ENCODE measurements at places on chromosomes 11 and 22.

- DNase-seq = peak; percentile 79
These were observed 95.7 kb downstream of the STIM1 start for GRCh38 chr11:3950996-3951660.

DNA sequence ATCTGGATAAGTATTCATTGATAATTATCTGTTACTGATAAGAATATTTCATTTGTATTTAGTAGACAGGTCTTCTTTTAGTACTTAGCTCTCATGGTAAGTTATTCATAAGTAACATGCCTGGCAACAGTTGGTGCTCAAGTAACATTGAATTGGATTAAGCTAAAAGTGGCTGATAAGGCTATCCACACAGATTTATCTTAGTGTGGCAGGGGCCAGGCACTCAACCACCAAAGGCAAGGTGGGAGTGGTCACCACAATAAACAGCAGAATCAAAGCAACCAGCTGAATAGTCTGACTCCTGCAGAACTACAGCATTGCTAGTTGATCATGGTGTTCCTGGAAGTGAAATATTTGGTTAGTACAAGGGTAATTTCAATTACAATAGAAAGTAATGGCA, 33.0 kb upstream of the NARS2 start:
- no peak for DNase-seq

- DNase-seq = peak; percentile 53
These were observed 904 bp upstream of the ANGPTL5 start for GRCh38 chr11:101917226-101917625.

DNA sequence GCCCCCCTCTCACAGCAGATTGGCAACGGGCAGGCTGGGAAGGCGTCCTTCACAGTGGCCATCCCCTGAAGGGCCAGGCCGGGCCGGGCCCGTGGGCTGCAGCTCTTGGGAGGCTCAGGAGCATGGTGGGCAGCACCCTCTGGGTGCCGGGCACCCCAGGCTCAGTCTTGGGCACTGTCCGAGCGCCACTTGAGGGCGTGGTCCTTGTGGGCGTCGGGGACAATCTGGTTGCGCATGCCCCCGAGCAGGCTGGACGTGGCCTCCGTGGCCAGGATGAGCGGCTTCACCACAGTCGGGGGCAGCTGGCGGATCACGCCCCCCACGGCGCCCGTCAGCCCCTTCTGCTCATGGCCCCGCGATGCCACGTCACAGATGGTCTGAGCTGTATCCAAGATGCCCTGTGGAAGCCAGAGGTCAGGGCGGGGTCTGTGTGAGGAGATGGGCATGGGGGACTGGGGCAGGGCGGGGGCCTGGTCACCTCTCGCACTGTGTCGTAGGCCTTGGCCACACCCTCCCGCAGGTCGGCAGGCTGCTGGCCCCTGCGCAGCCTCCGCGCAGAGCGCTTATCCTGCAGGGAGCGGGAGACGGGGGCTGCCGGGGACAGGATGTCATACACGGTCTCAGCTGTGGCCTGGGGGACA, 16.5 kb upstream of the EHD1 start:
- no peak for DNase-seq

DNA sequence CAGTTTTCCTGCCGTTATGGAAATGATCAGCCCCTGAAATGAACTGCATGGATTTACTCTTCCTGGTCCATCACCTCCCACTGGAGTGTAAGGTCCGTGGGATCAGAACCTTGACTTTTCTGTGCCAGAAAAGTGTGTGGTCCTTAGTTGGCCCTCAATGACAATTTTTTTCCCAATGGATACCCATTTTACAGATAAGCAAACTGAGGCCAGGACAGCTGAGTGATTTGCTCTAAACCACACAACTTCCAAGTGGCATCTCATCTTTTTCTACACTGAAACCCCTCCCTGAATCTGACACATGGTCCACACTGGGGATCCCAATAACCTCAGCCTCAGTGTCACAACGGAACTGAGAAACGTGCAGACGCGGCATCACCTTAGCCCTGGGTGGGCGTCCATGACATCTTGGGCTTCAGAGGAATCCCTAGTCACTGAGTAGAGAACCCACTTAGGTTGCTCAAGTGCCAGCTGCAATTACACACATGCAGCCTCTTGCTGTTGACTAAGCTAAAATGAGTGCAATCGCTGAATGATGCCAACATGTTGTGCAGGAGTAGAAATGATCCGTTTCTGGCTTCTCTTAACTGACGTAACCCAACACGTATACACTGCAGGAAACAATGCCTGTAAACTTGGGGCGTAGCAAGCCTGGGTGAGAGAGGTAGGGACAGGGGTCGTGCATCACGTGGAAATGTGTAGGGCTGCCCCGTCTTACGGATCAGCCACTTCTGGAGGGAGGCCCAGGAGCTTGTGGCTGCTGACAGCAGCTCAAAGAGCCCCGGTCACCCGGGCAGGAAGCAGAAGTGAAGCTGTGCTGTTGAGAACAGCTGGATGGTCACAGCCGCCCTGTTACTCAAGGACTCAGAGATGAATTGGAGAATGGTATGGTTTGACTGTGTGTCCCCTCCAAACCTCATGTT, 136.3 kb downstream of the SHANK2 start:
- DNase-seq = no peak

GRCh38 chr11:121282386-121282785, 10.2 kb upstream of the SC5D start:
- DNase-seq = no peak

DNA sequence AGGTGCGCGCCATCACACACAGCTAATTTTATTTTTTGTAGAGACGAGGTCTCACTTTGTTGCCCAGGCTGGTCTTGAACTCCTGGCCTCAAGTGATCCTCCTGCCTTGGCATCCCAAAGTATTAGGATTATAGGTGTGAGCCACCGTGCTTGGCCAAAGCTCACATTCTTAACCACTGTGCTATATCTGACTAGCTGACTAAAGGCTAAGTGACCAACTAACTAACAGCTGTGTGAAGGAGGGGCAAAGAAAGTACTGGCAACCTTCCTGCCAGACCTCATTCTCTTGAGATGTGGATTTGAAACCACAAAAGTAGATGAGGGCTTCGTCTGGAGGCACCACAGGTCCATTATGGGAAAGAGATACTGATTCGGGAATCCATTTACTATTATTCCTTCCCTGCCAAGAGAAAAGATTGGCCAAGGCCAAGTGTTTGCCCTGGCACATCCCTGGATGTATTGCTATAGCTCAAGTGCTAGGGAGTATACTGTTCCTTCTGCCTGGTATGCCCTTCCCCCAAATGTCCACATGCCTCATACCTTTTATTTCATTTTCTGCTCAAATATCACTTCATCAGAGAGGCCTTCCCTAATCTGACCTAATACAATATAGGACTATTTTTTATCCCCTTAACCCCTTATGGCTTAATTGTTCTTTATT, 52.7 kb upstream of the RRM1 start:
- no peak for DNase-seq

DNA sequence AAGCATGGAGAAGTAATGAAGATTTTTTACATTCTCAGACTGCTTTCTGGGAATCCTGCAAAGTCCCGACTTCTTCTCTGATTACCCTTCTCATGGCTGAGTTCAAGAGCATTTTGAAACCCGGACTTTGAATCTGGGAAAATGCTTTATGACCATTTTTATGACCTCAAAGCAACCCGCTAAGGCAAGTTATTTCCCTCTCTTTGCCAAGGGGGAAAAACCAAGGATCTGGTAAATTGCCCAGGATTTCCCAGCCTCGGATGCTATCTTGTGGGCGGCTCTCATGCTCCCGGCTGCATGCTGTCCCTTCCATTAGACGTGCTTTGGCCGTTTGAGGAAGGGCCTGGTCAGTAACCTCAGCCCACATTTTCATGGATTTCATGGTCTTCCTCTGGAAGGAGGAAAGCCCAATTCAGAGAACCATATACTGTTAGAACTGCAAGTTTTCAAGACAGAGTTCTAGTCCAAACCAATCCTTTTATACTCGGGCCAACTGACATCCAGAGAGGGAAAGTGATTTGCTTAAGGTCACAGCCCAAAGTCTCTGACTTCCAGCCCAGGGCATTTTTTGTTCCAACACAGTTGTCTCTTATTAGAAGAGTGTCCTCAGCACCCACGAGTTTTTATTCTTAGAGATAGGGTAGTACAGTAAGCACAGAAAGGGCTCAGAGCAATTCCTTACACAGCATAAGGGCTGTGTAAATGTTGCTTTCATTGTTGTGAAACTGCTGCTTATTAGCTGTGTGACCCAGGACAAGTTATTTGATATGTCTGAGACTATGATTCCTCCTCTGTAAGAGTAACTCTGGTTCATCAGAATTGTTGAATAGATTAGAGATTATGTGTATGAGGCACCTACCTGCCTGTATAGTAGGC, 77.4 kb downstream of the NAV2 start:
- peak; percentile 35 for DNase-seq

- peak; percentile 59 for DNase-seq
These were observed 449 bp upstream of the TOM1 start for GRCh38 chr22:35299217-35299672.

DNA sequence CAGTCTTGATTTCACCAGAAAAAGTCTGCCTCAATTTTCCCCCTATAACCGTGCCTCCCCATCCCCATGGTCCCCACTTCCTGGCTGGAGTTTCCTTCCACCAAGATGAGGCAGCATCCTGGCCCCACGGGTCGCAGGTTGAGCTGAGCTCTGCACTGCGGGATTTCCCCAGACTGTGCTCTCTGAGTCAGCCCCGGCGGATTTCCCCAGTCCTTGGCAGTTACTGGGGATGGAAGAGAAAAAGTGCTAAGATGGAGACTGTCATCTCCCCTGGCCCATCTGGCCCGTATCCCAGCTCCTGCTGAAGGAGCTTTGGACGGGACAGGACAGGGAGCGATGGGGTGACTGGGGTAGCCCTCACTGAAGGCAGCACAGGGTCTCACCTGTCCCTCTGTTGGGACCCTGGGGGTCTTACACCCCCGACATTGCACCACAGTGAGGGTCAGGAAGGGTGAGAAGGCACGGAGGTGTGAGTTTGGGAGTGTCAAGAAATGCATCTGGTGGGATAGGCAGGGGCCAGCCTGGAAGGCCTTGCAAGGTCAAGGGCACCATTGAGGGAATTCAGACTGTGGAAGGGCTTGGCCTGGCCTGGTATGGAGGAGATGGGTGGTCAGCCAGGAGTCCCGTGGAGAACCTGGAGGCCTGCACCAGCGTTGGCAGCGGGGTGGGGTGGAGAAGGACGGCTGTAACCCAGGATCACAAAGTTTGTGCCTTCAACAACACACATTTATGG, 36.5 kb downstream of the NADSYN1 start:
- DNase-seq = no peak

DNA sequence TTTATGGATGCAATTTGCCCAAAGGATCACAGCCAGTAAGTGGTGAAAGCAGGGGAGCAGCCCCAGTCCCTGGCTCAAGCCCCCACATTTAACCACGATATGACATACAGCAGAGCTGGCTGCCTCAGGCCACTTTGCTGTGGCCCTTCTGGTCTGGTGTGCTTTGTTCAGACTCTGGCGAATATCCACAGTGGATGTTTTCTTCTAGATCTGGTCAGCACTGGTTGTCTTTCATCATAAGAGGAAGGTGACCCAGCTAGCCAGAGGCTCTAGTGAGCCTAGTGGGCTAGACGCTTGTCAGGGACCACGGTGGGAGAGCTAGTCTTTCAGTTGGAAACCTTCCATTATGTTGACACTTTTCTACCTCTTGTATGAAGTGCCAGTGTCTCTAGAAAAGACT, 42.5 kb downstream of the DGCR2 start:
- no peak for DNase-seq

DNA sequence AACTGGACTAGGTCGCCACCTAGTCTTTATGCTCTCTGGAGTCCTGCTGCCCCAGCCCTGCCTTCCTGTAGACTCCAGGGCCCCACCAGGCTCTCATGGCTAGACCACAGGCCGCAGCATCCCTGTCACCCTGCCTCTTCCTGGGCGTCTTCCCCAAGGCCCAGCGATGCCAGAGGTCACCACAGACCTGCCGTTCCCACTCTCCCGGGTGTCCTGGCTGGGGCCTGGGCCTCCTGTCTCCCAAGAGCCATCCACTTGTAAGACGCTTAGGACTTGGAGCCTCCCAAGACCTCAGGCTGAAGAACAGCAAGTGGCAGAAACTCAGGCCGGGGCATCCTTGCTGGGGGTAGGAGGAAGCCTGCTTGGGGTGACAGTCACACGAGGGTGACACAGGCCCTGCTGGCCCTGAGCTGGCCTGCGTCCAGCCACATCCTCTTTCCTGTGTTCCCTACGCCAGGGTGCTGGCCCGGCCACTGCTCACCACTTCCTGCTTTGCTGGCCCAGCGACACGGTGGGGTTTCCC, 2.0 kb upstream of the TCIRG1 start:
- no peak for DNase-seq

DNA sequence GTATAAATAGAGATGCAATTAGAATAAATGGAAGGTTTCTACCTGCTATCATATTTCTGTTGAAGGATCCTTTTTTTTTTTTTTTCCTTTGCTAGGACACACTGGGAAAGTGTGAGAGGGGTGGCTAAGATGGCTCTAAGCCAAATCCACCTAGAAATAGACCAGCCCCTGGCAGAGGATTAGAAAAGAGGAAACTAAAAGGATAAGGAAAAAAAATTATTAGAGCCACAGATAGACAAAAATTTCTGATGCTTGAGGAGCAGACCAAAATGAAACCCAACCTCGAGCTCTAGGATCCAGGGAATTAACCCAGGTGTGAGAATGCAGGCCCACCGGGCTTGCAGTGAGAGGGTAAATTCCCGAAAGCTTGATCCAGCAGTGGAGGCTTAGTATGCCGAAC, 262.3 kb downstream of the CADM1 start:
- DNase-seq = no peak

GRCh38 chr11:76640501-76640900, 30.0 kb downstream of the LRRC32 start:
- DNase-seq = no peak

GRCh38 chr11:116647305-116648080, 125.3 kb downstream of the BUD13 start:
- DNase-seq = no peak

DNA sequence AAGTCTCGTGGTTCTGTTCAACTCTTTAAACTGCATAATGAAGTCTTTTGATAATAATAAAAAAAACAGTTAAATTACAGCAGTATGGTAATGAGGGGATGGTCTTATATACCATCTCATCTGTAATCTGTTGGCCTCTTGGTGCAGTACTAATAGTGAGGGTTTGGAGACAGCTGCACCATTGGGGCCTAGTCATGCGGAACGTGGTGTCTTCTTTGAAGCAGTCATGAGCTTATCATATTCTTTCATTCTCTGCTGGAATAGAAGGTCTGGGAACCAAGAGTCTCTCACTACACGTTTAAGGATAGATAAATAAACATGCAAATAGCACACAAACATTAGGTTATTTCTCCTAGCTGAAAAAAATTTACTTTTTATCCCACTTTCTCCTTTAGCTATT, 40.9 kb upstream of the OR9Q1 start:
- no peak for DNase-seq

Measured in adipocyte (in vitro differentiated cells).